Stimulated activated CD4-positive, alpha-beta T cell treated with anti-CD3 and anti-CD28 coated beads, Interleukin-12 subunit alpha, Interleukin-12 subunit beta, amount 100 ng/mL, for 48 hours (primary cell): ENCODE measurements at places on chromosomes 3 and 15.

DNA sequence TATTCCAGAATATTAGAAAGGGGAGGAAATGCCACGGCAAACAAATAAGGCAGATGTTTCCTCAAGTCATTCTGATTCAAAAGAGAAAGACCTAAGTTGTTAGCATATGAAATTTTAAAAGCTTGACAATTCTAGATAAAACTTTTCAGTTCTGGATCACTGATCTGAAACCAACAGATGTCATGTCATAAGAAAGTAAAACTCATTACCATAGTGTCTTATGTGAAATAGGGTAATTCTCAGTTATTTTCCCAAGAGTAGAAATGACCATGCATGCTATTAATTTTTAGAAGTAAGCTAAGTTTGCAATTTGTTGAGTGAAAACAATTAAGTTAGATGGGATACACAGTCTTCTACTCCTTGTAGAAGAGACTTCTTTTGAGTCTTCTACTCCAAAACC, 630.3 kb downstream of the NAALADL2 start:
- DNase-seq: no peak

DNA sequence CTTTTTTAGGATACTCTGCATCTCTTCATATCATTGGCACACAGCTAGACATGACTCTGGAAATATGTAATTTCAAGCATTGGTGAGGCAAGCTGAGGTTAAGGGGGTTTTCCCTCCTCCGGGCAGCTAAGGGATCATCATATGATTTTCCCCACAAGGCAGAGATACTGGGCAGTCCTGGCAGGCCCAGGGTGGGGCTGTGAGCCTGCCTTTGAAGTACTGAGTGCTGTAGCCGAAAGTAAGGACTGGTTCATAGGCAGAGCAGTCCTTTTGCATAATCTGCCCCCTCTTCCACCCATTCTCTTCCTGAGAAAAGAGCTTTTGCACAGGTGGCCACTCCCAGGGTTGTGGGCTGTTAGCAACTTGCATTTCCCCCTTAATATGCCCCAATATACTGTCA, 168.8 kb upstream of the MANF start:
- DNase-seq: no peak

- no peak for DNase-seq
These were observed 245.0 kb upstream of the TOPAZ1 start for GRCh38 chr3:43996379-43997301.

GRCh38 chr3:152719264-152719663, 115.7 kb upstream of the P2RY1 start:
- no peak for DNase-seq

DNA sequence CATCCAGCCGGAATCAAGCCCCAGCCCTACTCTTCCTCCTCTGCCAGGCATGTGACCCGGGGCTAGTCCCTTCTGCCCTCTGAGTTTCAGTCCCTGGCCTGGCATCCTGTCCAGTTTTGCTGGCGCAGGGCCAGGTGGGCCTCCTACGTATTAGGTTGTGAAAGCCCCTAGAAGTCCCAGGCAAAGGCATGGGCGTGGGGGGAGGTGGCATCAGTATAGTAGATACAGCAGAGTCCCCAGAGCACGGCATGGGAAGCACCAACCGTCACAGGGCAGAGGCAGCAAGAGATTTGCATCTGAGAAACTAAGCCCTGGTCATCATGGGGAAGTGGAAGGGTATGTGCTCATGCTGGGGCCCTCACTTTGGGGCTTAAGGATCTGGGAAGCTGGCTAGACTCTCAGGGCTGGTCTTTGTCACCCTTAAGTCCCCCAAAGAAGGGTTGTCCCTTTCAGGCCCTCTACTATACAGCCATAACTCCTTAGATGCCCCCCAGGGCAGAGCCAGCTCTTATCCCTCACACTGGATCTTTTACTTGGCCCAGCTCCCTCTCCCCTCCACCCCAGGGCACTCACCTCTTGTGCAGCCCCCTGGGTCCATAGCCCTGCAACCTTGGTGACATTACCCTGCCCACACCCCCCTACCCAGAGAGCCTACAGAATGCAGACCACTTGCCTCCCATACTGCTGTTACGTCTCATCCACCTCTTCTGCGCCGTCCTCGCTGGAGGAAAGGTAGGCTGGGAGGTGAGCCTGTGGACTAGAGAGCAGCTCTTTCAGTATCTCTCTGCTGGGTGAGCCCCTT, 11.3 kb downstream of the NBEAL2 start:
- no peak for DNase-seq

GRCh38 chr3:137204409-137204808, 246.6 kb downstream of the IL20RB start:
- no peak for DNase-seq

GRCh38 chr3:15755780-15756179, 42.0 kb downstream of the ANKRD28 start:
- no peak for DNase-seq

- no peak for DNase-seq
These were observed 875.4 kb downstream of the MCTP2 start for GRCh38 chr15:95106801-95107200.

DNA sequence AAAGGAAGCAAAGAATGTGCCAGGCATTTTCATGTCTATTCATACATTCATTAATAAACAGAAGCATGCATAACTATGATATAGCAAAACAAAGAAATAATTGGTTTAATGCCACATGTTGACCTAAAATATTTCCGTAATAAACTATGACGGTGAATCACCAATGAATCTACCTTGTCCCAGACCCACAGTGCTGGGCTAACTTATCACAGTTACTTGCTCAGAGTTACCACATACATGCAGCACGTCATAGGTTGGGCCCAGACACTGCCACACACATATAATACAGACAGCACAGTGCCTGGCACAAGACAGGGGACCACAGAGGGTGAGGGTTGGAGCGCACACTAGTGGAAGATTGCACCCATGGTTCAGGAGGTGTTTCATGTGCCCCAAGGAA, 86.9 kb downstream of the ATP1B3 start:
- no peak for DNase-seq

- DNase-seq: no peak
These were observed 73.1 kb upstream of the GUCA1C start for GRCh38 chr3:109026821-109027220.

DNA sequence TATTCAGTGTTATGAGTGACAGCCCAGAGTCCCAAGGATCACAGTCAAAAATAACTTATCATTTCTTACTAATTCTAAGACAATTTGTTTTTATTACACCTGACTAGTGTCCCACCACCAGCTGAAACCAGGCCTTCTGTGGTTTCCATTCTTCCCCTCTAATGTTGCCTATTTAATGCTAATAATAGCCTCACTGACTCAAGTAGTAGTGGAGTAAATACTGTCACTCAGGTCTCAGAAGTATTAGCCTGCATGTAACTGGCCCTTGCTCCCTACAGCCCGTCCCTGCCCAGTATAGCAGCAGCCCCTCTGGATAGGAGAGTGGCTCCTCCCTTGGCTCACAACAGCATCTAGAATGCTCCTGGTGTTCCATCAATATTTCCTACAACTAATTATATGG, 665.5 kb downstream of the NTRK3 start:
- no peak for DNase-seq

- DNase-seq: no peak
These were observed 9.5 kb downstream of the ABCC5 start for GRCh38 chr3:184008161-184008560.

DNA sequence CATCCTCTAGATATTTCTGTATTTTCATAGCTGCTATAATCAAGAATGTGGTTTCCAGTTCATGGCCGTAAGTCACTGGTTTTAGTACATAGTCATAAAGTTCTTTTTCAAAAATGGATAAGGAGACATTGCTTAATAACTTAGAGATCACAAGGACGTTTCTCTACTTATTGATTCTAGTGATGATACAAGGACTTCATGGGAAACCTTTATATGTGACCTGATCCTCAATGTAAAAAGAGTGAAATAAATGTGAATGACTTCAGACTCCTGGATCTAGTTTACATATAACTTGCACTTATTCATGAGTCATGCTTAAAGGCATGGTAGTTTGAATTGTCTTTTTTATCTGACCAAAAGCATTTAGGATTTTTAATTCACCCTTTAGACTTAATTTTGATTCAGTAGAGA, 35.2 kb downstream of the TSC22D2 start:
- DNase-seq: no peak

DNA sequence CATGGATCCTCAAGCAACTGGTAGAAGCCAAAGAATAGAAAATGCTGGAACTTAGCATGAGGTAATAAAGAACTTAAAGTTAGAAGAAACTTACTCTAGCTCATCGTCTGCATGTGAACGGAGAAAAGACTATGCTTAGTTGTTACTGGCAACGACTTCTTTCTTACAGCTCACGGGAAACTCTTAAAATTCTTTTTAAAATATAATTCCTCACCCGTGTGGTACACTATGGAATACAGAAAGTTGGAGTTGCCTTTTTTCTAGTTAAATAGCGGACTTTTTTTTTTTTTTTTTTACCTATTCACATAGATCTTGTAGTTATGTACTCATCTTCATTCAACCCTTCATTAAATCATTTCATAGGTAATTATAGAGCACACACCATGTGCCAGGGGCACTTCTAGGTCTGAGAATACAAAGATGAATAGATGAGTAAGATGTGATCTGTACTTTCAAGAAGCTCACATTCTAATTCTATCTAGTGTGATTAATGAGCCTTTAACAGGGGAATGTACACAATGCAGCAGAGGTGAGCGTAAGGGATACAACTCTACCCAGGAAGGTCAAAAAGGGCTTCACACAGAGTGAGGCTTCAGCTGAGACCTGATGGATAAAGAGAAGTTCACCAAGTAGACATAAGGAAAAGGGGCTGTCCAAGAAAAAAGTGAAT, 18.4 kb upstream of the KCNMB2 start:
- no peak for DNase-seq

- no peak for DNase-seq
These were observed 42.5 kb upstream of the KPNA4 start for GRCh38 chr3:160607826-160608225.

GRCh38 chr15:71541746-71542145, 268.6 kb upstream of the NR2E3 start:
- DNase-seq: no peak
